NCI-H2171 treated with DMSO at 0.1 percent for 48 hours (cell line): ENCODE measurements at places on chromosomes 7 and 10.

GRCh38 chr10:130804778-130805634, 506.5 kb downstream of the TCERG1L start:
- DNase-seq, result no peak

GRCh38 chr10:28381466-28381865, 78.6 kb upstream of the MPP7 start:
- no peak for DNase-seq

DNA sequence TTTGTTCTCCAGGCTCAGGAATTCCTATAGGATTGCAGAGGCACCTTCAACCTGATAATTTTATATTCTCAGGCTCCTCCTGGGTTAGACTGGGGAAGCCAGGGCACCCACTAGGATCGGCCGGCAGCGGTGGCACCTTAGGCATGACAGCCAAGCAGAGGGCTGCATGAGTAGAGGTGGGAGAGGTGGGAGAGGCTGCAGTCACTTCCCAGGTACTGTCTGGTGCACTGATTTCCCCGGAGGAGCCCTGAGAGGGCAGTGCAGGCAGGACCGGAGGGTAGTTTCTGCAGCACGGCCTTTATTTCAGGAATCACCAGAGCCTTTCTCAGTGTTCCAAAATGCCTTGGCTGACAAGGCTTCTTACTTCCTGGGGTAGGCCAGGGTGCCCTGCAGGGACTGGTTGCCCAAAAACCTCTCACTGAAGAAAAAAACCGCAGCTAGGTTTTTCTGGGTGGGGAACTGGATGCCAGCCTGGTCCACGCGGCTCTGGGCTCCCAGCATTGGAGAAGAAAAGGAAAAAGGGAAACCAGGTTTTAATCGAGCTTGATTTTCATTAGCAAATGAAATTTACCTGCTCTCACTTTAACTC, 3.6 kb upstream of the HOXA13 start:
- no peak for DNase-seq

- no peak for DNase-seq
Measured at GRCh38 chr7:157506268-157506667, 169.5 kb downstream of the DNAJB6 start.

DNA sequence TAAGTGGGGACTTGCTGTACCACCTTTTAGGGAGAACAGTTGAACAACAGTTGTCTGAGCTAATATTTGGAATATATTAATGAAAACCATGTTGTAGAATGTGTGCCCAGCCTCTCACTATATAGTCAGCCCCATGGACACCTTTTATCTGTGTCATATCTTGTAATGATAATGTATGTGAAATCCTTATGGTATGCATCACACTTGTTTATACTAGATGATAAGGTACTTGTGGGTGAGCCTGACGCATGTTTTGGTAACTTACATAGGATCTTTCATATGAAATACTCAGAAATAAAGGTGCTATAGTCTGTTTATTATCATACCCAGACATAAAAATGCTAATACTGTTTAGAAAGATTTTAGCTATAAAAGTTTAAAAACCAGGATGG, 32.8 kb downstream of the CAMK1D start:
- DNase-seq, result no peak

DNA sequence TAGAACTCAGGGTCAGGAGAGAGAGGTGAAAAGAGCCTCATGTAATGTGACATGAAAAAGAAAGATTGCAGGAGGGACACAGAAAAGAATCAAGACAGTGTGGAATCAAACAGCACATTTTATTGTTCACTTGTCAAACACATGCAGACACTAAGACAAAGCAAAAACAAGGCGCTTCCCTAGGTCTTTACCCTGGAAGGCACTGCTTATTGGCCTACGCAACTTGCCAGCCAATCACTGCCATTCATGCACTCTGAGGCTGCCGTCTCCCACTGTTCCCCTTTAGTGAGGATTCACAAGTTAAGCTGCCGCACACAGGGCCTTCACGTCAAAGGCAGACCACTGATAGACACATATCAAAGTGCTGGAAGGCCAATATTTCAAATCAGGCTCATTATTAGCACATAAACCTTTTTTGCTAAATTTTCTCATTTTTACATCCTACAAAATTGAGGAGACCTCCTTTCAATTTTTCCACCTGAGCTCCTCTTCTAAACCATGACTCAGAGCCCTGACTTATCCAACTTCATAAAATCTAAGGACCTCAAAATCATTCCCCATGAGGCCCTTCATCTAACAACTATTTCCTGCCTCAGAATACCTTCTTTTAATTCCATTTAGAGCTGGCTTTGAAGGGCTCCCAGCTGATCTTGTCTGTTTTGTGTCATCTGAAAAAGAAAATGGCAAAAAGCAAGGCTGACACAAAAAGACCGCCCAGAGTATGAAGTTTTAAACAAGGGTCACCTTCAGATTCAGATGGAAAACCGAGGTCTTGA, 149.4 kb downstream of the CHCHD3 start:
- DNase-seq, result no peak

GRCh38 chr7:152076940-152077933, 51.8 kb downstream of the GALNT11 start:
- DNase-seq, result no peak

DNA sequence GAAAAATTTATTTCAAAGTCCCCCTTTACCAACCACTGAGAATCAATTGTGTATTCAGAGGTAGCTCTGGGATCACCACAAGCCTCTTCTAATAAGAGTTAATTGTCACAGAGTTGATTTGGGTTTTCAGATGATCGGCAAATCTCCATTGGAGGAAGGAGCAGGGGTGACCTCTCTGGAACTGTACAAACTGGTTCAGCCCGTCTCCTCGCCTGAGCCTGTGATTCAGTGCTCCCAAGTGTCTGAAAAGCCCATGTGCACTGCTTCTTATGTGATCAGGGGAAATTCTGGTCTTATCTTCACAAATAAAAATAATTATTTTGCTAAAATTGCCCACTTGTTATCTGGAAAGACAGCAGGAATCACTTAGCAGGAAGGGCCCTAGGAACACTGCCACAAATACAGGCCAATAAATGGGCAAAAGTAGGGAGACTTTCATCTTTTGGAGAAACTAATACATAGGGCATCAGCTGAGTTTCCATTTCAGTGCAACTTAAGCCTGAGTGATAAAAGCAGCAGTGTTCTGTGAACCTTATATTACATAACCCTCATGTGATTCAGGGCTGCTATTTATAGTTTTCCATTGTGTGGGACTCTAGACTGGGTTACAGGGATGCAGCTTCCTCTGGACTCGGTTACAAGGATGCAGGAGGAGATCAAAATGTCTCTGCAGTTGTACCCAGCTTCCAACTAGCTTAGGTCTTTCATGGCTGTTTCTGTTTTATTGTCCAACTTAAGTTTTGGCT, 32.3 kb downstream of the CDK1 start:
- no peak for DNase-seq

GRCh38 chr10:23362879-23363792, 18.5 kb upstream of the C10orf67 start:
- no peak for DNase-seq
